Right kidney (tissue), 9 donors: ENCODE measurements at places on chromosomes 16 and 17.

GRCh38 chr17:39074676-39075075 lies 76.8 kb downstream of the PLXDC1 start:
- no peak for DNase-seq

DNA sequence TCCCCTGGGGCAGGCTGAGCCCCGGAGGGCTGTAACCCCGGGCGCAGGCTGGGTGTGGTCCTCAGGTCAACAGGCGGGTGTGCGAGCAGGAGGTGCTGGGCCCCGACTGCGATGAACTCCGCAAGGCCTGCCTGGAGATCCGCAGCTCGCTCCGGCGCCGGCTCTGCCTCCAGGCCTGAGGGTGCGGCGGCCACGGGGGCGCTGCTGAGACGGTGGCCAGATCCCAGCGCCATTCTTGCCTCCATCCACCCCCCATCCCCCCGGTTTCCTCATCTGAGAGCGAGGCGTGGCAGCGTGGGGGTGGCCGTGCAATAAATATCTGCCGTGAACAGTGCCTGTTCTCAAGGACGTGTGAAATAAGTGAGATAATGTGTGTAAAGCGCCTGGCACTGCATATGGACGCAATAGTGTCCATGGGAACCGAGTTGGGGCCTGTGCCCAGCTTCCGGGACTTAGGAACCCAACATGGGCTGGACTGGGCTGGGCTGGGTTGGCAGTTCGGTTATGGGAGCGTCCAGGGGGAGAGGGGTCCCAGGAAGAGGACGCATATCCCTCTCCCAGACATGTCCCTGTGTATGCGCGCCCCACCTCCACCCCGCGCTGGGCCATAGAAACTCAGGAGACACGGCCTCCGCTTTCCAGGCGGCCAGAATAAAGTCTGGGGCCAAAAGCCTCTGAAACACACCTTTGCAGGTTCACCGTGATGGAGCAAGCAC lies 15.0 kb downstream of the ZNF213 start:
- peak; percentile 84 for DNase-seq

- no peak for DNase-seq
These were observed 10.2 kb upstream of the STRADA start for GRCh38 chr17:63751806-63752205.

GRCh38 chr17:50020841-50021599 lies 26.0 kb upstream of the DLX3 start:
- DNase-seq = no peak

DNA sequence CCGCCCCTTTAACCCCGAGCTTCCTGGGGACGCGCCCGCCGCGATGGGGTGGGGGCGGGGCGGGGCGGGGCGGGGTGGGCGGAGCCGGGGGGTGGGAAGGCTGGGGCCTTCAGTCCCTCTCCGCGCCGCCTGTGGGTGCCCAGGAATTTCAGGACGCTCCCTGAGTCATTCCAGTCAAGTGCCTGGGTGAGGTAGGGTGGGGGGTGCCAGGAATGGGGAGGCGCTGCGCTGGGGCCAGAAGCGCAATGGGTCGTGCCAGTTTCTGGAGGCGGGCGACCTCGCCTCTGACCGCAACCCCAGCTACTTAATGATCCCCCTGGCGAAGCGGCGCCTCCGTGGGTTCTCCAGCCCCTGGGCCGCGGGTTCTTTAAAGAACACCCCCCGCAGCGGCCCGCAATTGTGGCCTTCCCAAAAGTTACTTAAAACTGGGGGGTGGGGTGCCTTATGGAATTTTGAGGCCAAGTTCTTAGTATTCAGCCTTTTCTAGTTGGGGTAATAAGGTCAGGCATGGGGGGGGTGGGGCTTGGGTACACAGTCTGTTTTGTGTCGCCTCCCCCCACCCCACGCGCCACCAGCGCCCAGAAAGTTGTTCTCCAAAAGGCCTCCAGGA lies 826 bp upstream of the GSE1 start:
- no peak for DNase-seq

GRCh38 chr17:3911271-3912053 lies 4.8 kb downstream of the P2RX1 start:
- DNase-seq = no peak
